ENCODE measurements at places on chromosomes 7 and 10. TPM values are rescaled to one million over a fixed set of nuclear protein-coding genes. Genes with fewer than 3 reads are reported as not detected.

GRCh38 chr7:133625046-133625445 lies 372.2 kb downstream of the EXOC4 start:
- no peak for DNase-seq
- no peaks in the 10 kb centered on the region for H3K4me1 ChIP-seq
- H3K36me3 ChIP-seq, result no peaks in the 10 kb centered on the region
- no peaks in the 10 kb centered on the region for H3K27me3 ChIP-seq
- H3K27ac ChIP-seq, result no peak overlapping the region

DNA sequence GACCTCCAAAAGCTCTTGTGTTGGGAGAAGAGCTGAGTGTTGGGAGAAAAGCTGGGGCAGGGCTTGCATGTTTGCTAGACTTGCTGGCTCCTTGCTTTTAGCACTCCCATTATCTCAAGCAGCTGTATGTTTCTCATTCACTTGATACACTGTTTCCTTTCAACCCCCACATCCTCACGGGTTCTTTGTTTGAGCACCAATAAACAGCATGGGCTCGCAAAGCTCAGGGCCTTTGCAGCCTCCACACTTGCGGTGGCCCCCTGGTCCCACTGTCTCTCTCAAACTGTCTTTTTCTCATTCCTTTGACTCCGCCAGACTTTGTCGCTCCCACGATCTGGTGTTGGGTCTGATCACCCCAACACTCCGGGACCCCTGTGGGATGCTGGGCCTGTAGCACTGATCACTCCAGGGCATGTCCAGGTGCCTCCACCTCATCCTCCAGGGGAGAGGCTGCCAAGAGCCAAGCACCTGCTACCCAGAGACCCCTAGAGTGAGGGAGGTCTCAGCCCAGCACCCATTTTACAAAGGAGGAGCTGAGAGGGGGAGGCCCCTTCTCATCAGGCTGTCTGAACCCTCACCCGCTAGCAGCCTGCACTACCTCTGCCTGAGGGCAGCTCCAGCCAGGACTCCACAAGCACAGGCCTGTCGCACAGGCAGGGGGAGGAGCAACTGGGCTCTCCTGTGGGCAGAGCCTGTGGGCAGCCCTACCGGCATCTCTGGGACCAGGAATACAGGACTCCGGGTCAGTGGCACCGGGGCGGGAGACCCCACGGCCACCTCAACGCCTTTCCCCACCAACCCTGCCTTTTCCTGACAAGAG lies 49.1 kb upstream of the MSMB start:
- no peak overlapping the region for H3K4me3 ChIP-seq
- H3K4me1 ChIP-seq, result no peaks in the 10 kb centered on the region
- DNase-seq, result no peak
- no peak overlapping the region for H3K27ac ChIP-seq
- H3K36me3 ChIP-seq, result no peaks in the 10 kb centered on the region

DNA sequence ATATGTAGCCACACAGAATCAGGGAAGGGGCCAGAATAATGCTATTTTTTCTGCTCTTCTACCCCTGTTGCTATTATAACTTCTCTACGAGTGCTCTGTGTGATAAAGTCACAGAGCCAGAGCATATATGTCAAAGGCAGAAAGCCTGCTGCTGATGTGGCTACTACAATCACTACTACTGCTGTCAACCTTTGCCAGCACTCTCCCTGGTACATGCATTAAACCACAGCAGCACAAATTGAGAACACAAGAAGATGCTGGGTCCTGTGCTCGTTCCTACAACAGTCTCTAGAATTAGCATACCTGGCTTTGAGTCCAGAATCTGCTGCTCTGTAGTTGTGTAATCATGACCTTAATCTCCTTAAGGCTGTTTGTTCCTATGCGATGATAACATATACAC lies 108.6 kb downstream of the SEMA3A start:
- no peak overlapping the region for H3K4me3 ChIP-seq
- no peak overlapping the region for H3K27ac ChIP-seq
- H3K4me1 ChIP-seq, result no peaks in the 10 kb centered on the region
- DNase-seq, result no peak
- peaks cover 3% of the 10 kb centered on the region for H3K27me3 ChIP-seq
- H3K36me3 ChIP-seq, result no peaks in the 10 kb centered on the region

FAM237B gene
- not detected for total RNA-seq

ATG9B gene
- 0.55 TPM for total RNA-seq

DGKB gene
- 5.9 TPM for total RNA-seq

All from uterus (tissue), 4 donors.